ENCODE measurements at places on chromosomes 2 and 18.

DNA sequence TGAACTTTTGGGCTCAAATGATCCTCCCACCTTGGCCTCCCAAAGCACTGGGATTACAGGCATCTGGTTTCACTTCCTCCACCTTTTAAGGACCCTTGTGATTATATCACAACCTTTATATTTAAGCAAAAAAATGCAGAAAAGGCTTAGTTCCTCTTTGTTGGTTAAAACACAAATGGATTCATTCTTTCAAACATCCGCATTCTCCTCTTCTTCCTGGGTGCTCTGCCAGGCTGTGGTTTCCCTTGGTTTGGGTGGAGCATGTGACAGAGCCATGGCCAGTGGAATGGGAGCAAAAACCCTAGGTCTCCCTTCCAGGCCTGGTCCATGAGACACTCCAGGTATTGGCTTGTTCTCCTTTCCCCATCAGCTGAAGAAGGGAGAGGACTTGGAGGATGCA, 9.9 kb upstream of the SLC66A3 start:
- DNase-seq, result no peak

DNA sequence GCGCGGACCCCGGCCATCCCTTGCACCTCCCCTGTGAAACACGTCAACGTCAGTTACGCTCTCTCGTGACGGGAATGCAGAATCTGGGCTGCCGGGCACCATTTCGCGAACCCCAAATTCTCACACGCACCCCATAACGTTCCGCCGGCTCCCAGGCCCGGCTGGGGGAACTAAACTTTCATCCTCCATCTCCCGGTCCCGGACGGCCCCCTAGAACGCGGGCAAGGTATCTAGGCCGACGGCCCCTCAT, 544 bp downstream of the DNAJC27 start:
- DNase-seq, result peak; percentile 48

DNA sequence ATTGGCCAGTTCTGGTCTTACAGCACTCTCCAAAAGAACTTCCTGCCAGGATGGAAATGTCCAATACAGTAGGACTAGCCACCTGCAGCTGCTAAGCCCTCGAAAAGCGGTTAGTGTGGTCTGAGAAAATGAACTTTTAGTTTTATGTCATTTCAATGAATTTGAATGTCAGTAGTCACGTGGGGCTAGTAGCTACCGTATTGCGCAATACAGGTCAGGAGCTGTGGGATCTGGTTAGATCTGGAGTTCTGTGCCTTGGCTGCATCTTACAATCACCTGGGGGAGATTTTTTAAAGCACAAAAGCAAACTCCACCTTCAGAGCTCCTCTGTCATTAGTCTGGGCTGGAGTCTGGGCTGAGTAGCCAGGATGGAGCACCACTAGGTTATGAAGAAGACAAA, 35.9 kb downstream of the C1QL2 start:
- no peak for DNase-seq

GRCh38 chr2:237480988-237481525, 6.0 kb upstream of the MLPH start:
- peak; percentile 53 for DNase-seq

GRCh38 chr2:199760574-199760973, 90.4 kb downstream of the FTCDNL1 start:
- DNase-seq, result no peak

DNA sequence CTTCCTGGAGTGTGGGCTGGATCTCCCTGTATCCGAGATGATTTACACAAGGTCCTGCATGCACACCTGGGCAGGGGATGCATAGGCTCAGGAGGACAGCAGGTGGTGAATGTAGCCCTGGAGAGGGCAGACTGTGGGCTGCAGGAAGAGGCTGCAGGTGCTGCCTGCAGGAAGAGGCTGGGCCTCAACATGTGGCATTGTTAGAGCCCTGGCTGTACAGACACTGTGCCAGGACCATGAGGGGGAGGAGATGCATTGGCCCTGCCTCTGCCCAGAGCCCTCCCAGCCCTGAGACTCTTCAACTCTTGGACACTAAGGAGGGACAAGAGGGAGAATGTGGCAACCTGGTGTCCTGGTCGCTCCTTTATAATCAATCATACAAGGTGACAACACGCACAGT, 392.8 kb downstream of the TNS1 start:
- no peak for DNase-seq

DNA sequence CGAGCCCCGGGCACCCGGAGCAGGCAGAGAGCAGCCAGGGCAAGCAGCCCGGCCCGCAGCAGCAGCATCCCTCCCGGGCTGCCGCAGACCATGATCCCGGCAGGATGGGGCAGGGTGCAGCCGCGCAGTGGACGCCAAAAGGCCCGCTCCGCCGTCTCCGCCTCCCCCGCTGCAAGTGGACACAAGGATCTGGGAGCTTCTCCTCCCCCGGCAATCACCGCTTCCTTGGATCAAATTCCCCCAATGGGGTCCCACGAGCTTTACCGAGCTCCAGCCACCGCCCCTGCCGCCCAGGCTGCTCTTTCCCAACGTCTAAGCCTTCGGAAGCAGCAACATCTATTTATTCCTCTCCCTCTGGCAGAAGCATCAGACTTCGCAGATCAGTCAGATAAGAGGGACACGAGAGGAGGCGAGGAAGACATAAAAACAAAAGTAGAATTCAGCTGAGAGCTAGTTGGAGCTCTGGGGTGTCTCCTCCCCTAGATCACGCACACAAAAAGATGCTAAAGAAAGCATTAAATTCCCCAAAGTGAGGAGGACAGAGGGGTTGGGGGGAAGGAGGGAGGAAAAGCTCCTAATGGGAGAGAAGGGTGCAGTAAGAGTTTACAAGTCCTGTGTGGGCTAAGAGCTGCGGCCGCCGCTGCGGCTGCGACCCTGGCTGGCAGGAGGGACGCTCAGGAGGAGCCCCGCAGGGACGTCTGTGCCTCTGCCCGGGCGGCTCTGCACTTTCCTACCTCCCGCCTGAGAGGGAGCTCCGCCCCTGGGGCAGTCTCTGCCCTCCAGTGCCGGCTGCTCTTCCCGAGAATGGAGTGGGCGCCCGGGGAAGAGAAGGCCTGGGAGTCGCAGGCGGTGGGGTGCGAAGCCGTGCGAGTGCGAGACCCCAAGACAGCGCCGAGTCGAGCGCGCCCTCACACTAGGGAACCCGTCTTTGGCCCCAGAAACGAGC, at the start of gene FRZB:
Gene FRZB, minus strand, starts transcription at position 177 of the 946 bp plus-strand sequence. Its CDS starts 85 bp downstream, at position 92.
- no peak for DNase-seq

GRCh38 chr18:48711651-48712486, 173.0 kb downstream of the CTIF start:
- peak; percentile 41 for DNase-seq

GRCh38 chr2:128442053-128442751, 123.5 kb upstream of the HS6ST1 start:
- peak; percentile 84 for DNase-seq

GRCh38 chr18:75323821-75324585, 103.5 kb downstream of the SMIM21 start:
- DNase-seq, result no peak

DNA sequence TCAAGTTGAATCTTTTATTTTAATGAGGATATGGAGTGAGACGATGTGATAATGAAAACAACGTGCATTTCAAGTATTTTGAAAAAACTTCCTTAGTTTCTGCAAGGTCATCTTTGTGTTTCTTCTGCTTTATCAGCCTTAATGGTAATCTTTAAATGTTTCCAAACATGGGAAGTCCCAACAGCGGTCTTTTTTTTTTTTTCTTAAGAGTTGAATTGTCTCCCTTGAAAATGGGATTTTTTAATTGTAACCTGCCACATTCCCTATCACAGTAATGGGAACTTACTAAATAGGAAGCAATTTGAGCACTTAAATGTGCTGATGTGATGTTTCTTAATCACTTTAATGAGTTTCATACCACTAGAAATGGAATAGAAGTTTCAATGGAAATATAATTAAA, 45.8 kb downstream of the ATIC start:
- DNase-seq, result no peak

DNA sequence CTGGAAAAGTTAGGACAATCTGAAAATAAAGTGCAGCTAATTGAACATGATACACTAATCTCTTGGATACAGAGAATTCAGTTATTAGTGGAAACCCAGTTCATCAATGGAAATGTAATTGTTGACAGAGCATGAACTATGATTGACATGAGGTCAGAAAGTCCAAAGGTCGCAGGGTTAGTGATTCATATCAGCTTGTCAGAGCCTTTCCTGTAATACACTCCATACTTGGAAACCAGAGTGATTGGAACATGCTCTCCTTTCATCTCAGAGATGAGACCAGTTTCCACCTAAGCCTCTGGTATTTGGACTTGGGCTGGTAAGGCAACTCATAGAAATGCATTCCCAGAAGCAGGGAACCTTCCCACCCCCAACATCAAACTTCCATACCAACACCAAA, 8.5 kb upstream of the NCKAP5 start:
- DNase-seq, result no peak
